Subcutaneous adipose tissue (tissue), 4 donors: ENCODE measurements at places on chromosomes 2 and 18. TPM values are rescaled to one million over a fixed set of nuclear protein-coding genes. Genes with fewer than 3 reads are reported as not detected.

Gene SERPINB7
- not detected for total RNA-seq

Gene CMPK2
- total RNA-seq: 17.1 TPM

Gene RNU2-63P
- not detected for total RNA-seq

Gene DES
- total RNA-seq: 20.5 TPM

Gene PNO1
- 15.9 TPM for total RNA-seq

Gene NOSTRIN
- 24.6 TPM for total RNA-seq
